ENCODE measurements at places on chromosomes 6 and 20. TPM values are rescaled to one million over a fixed set of nuclear protein-coding genes. Genes with fewer than 3 reads are reported as not detected.
A peak's percentile ranks its signal among the peaks of the same experiment; 100 is the strongest.

- peaks cover 27% of the 10 kb centered on the region for H3K4me1 ChIP-seq
- no peak overlapping the region for H3K4me3 ChIP-seq
- no peak overlapping the region for H3K27ac ChIP-seq
- H3K36me3 ChIP-seq = no peaks in the 10 kb centered on the region
- DNase-seq = no peak
- H3K27me3 ChIP-seq = no peaks in the 10 kb centered on the region
Observed at GRCh38 chr20:16058268-16058667, 515.0 kb downstream of the KIF16B start.

DNA sequence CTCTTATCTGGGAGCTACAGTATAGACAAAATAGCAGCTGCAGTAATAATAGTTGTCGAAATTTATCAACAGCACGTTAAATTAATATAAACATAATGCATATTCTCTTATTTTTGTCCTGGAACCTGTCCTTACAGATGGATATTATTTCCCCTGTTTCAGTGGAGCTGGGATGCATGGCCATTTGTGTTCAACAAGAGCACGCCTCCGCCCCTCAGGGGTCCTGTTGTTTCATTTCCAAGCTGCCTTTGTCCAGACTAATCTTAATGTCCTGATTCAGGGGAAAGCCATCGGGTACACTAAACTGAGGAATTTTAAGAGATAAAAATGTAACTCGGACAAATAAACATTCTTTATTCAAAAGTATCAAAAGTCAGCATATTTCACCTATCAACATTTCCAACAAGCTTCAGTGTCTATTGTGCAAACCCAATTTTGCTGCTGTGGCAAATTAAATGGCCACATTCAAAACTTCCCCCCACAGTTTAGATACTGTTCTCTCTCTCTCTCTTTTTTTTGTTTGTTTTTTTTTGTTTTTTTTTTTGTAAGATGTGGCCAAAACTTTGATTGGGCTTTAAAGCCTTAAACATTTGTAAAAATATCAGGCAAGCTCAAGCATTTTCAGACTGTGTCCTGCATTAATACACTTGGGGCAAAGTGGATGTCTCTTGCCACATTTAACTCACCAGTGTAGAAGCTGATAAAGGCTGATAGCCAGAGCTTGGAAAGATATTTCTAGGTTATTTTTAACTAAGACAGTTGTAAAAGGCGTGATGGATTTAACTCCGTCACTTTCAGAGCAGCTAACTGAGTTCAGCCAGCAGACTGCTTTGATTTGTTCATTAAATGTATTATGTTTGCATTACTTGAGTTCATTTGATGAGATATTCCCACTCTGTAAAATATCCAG is 112.5 kb upstream of the QKI start:
- no peak overlapping the region for H3K4me3 ChIP-seq
- no peaks in the 10 kb centered on the region for H3K4me1 ChIP-seq
- H3K36me3 ChIP-seq = no peaks in the 10 kb centered on the region

Gene UST
- 14.3 TPM for total RNA-seq

DNA sequence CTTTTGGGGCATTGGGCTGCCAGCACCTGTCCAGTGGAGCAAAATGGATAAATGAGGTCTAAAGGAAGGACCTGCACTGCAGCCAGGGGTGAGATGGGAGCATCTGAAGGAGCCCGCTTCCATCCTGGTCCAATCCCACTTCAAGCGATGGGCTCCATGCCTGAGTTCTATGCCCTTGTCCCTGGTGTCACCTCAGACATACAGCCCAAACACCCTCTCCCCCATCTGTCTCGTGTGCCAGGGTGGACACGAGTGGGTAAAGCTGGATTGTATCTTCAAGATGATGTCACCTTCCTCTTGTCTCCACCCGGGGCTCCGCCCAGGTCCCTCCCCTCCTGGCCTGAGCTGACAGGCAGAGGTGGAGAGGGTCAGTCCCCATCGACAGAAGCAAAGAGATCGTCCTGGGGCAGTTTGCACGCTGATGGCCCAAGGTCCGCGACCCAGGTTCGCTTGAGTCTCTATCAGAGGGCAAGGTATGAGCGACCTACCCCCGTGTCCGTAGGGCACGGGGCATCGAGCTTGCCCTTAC is 544 bp downstream of the SMIM29 start:
- peaks cover 34% of the 10 kb centered on the region for H3K36me3 ChIP-seq
- peaks cover 58% of the 10 kb centered on the region for H3K4me1 ChIP-seq
- H3K27ac ChIP-seq = peak overlapping the region; percentile 93

GRCh38 chr6:159180001-159180400 is 10.8 kb downstream of the FNDC1 start:
- no peak overlapping the region for H3K27ac ChIP-seq
- H3K4me3 ChIP-seq = no peak overlapping the region
- peaks cover 2% of the 10 kb centered on the region for H3K4me1 ChIP-seq
- no peaks in the 10 kb centered on the region for H3K36me3 ChIP-seq
- peaks cover 16% of the 10 kb centered on the region for H3K27me3 ChIP-seq

- no peaks in the 10 kb centered on the region for H3K27me3 ChIP-seq
- no peak overlapping the region for H3K4me3 ChIP-seq
- H3K27ac ChIP-seq = peak overlapping the region; percentile 43
- peaks cover 26% of the 10 kb centered on the region for H3K4me1 ChIP-seq
Observed at GRCh38 chr20:58987790-58988564, 6.9 kb downstream of the NELFCD start.

DNA sequence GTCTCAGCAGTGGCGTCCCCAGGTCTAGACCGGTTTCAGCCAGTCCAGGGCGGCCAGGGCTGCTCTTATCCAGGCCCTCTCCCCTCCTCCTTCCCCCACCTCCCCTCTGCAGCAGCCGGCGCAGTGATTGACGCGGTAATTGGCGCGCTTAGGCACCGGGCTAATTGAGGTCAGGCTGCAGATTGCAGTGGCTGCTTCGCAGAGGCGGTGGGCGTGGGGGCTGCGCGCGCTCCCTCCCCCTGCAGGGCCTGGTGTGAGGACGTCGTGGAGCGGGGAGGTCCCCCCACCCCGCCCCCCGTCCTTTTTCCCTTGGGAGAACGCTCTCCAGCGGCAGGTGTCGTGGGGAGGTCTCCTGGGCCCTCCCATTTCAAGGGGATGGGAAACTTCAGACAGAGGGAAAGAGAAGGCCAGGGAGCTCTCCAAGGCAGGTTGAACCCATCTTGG is 70.4 kb upstream of the BLCAP start:
- no peaks in the 10 kb centered on the region for H3K36me3 ChIP-seq
- H3K4me1 ChIP-seq = no peaks in the 10 kb centered on the region
- DNase-seq = no peak
- H3K27me3 ChIP-seq = peaks cover 39% of the 10 kb centered on the region
- H3K4me3 ChIP-seq = no peak overlapping the region

All from activated B cell treated with CpG ODN at 0.5 μM for 24 hours (primary cell).